CD4-positive, alpha-beta T cell treated with Interleukin-2 at 100 ng/mL for 4 hours (primary cell): ENCODE measurements at places on chromosomes 16 and 17.

DNA sequence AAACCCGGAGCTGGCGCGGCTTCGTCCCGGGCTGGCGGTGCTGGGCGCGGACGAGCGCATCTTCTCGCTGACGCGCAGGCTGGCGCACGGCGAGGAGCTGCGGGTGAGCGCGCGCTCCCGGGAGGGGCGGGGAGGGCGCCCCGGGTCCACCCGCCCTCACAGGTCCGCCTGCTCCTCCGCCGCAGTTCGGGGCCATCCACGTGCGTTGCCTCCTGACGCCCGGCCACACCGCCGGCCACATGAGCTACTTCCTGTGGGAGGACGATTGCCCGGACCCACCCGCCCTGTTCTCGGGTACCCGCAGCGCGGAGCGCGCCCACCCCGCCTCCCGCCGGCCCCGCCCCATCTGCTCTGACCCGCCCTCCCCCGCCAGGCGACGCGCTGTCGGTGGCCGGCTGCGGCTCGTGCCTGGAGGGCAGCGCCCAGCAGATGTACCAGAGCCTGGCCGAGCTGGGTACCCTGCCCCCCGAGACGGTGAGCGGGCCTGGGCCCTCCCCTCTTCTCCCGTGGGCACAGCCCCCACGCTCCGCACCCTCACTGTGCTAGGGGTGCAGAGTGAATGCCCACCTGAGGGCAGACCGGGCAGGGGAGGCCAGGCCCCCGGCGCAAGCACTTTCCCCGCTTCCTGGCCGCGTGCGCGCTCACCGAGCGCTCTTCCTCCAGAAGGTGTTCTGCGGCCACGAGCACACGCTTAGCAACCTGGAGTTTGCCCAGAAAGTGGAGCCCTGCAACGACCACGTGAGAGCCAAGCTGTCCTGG, 1.4 kb downstream of the HAGHL start:
- peak; percentile 57 for DNase-seq

GRCh38 chr17:17200831-17201230, 5.3 kb downstream of the PLD6 start:
- no peak for DNase-seq

GRCh38 chr16:67736858-67737257, 17.7 kb upstream of the GFOD2 start:
- DNase-seq, result no peak

DNA sequence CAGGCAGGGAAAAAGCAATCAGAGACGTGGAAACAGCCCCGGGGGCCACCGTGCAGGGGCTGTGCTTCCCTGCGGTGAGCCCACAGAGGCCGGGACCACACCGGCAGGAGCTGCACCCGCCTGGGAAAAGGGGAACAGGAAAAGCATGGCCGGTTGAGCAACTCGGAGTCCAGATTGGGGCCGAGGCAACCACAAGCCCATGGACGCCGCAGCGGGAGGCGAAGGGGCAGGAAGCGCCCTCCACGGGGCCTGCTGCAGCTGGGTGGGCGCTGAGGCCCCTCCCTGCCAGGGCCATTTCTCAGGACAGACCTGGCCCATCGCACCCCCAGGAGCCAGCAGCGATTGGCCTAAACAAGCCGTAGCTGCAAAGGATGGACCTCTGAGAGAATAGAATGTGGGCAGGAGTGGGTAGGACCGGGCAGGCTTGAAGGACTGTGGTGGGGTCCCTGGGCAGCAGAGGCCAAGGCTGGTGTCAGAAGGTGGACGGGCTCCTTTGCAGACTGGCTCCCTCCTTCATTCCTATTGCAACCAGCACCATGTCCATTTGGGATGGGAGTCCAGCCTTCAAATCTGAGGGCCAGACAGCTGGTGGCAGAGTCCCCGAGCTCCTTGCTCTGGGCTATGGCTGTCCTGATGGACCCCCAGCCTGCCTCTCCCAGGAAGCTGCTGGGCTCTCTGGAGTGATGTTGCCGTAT, 30.4 kb downstream of the COX4I1 start:
- DNase-seq, result no peak

- DNase-seq, result no peak
Measured at GRCh38 chr17:14352136-14352535, 51.3 kb downstream of the HS3ST3B1 start.

DNA sequence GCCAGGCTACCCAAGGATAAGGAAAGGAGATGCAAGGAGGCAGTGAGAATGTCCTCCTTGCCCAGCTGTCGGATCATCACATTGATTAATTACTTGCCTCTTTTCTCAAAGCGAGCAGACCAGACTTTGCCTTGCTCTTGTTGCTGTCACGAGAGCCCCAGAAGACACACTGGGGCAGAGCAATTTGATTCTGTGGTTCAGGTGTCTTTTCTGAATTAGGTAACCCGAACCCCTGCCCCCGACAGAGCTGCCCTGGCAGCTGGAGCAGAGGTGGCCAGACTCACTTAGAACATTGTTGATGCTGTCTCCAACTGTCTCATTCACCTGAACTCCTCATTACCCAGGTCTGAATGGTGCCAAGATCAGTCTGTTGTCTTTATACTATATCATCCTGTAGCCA, 34.3 kb downstream of the VAT1L start:
- no peak for DNase-seq

- no peak for DNase-seq
Measured at GRCh38 chr16:56965149-56966092, 3.7 kb downstream of the CETP start.

- peak; percentile 52 for DNase-seq
Measured at GRCh38 chr17:47694581-47695428, 844 bp downstream of the TBKBP1 start.

DNA sequence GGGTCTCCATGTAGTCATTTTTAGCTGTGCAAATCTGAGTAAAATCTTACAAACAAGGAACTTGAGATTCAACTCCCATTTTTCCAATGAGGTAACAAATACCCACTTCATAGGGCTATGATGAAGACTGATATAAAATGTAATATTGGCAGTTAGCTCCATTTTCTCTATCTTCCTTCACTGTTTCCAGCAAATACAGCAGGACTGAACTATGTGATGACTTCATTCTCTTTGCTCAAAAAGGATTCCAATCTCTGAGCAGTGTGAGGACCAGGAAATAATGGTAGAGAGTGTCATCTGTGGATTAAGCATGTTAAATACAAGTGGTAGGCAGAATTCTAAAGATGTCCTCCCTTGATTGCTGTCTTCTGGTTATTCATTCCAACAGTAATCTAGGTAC, 18.3 kb downstream of the RND2 start:
- no peak for DNase-seq

- DNase-seq, result no peak
Measured at GRCh38 chr17:81440511-81441244, 45.4 kb downstream of the BAHCC1 start.

DNA sequence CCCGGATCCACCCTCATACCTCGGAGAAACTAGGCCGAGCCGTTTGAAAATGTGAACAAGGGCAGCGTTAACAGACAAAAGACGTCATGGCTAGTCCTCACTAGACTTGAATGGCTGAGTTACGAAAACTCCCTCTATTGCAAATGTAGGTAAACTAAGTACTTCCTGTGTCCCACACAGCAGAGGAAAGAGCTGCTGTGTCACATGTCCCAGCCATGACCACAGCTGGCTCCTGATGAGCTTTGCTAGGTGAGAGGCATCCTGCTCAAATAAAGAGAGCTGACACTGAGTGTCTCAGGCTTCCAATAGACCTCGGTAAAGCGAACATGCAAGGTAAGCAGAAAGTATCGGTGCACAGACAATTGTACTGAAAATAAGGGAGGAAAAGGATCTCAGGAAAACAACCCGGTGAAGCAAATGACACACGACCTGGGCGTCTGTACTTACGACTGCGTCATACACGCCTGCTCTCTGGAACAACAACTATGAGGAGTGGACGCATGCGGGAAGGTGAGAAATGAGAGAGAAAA, 26.0 kb downstream of the TMEM204 start:
- peak; percentile 31 for DNase-seq

DNA sequence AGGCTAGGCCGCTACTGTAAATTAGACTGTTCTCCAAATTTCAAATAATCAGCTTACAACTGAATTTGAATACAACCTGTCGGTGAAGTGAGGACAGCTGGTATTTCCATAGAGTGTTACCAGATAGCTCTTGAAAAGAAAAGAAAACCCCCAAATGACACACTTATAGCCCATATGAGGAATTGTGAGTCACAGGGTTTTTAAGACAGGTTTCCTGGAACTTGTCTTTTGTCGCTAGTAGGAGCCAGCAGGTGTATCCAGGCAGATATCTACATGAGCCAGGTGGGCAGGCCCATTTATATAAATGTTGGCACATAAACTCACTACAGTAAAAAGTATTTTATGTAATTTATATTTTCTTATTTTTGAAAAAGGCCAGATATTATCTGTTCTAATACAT, 24.0 kb downstream of the TNRC6A start:
- DNase-seq, result peak; percentile 59

- DNase-seq, result no peak
Measured at GRCh38 chr17:14366199-14366598, 65.3 kb downstream of the HS3ST3B1 start.

GRCh38 chr17:31397256-31397939, 5.9 kb downstream of the RAB11FIP4 start:
- DNase-seq, result no peak

DNA sequence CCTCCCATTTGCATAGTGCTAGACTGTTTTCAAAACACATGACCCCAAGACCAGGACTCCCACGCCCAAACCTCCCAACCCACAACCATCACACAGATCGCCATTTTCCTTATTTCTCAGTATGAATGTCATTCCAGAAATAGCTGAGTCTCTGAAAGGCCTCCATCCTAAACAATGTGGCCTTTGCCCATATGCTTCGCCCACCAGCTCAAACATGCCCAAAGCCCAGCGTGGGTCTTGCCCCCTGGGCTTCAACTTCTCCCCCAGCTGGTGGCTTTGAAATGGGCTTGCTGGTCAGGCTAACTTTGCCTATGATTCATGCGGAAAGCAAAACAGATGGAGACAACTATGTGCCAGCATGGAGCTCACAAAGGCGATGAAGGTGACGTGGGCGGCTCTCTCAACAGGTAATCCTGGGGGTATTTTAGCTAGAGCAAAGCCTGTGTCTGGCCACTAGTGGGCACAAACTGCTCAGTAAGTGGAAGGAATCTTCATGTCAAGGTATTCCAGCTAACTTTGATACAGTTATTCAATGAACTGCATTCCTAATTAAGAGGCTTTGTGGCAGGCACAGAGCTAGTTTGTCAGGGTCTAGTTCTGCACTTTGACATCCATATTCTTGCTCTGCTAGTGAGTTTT, 17.1 kb downstream of the PMP22 start:
- no peak for DNase-seq

- DNase-seq, result no peak
Measured at GRCh38 chr16:86502856-86503748, 7.2 kb upstream of the FOXF1 start.

DNA sequence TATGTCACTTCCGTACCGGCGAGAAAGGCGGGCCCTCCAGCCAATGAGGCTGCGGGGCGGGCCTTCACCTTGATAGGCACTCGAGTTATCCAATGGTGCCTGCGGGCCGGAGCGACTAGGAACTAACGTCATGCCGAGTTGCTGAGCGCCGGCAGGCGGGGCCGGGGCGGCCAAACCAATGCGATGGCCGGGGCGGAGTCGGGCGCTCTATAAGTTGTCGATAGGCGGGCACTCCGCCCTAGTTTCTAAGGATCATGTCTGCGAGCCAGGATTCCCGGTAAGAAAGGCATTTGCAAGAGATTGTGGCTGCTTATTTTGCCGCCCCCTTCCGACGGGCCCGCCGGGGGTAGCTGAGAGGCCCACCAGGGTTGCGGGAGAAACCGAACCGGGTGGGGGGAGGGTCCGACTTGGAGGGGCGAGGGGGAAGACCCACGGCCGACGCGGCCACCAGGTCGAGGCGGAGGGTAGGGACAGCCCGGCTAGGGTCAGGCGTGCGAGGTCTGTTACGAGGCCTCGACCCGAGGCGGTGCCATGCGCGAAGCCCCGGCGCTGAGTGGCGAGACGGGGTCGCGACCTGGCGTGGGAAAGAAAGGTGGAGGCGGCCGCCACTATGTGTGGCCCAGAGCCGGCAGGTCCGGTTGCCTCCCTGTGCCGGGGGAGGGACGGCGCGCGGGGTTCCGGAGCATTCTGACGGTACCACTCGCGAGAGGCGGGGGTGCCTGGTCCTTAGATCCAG, 6.7 kb upstream of the CD68 start:
- DNase-seq, result peak; percentile 100

GRCh38 chr17:28318759-28319597, at the start of gene TMEM97:
Gene TMEM97 (plus strand): TSS chr17:28319200. CDS start chr17:28319240, 40 bp downstream.
- DNase-seq, result peak; percentile 94

- DNase-seq, result no peak
Measured at GRCh38 chr16:11163761-11164261, 92.2 kb downstream of the SOCS1 start.

- peak; percentile 54 for DNase-seq
Measured at GRCh38 chr17:35588196-35588920, 1.2 kb downstream of the AP2B1 start.

GRCh38 chr17:348692-349425, 3.7 kb downstream of the RPH3AL start:
- no peak for DNase-seq

GRCh38 chr16:65745-66144, 6.7 kb downstream of the RHBDF1 start:
- DNase-seq, result peak; percentile 83
